ENCODE measurements at places on chromosomes 5 and 9.

DNA sequence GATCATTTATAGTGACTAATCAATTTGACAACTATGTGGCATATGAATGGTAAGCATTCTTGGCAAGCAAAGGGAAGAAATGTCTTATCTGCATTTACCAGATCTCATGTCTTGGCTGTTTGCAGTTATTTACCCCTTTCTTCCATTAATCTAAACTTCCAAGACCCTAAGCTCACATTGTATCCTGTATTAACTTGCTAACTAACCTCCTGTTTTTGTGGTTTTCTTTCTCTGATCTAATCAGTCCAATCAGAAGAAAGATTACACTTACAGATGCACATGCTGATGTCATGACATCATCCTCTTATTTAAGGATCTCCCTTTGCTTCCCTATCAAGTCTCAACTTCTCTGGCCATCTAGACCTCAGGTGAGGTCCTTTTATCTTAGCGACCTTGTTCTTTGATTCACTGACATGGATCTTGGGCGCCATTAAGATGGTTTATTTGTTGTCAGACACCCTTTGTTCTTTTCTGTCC lies 95.5 kb downstream of the F2RL2 start:
- no peak overlapping the region for H3K4me3 ChIP-seq
- H3K27me3 ChIP-seq: no peaks in the 10 kb centered on the region
- no peaks in the 10 kb centered on the region for H3K36me3 ChIP-seq
- no peaks in the 10 kb centered on the region for H3K4me1 ChIP-seq
- DNase-seq: no peak

DNA sequence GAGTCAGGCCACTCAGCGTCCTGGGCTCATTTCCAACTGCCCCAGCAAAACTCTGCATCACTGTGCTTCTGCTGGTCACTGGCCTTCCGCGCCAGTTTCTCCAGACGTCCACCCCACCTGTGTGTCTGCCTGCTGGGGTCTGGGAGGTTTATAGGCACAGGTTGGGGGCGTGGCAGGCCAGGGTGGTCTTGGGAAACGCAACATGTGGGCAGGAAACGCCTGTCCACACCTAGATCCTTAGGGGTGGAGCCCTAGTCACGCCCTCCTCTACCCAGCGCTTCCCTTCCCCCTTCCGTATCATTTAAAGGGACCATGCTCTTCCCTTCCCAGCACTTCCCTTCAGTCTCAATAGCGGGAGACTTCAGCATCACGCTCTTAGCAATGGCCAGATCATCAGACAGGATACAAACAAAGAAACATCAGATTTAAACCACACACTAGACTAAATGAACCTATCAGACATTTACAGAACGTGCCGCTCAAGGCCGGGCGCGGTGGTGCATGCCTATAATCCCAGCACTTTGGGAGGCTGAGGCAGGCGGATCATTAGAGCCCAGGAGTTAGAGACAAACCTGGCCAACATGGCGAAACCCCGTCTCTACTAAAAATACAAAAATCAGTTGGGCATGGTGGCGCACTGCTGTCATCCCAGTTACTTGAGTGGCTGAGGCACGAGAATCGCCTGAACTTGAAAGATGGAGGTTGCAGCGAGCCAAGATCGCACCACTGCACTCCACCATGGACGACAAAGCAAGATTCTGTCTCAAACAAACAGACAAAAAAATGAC lies 11.8 kb upstream of the BTNL9 start:
- no peaks in the 10 kb centered on the region for H3K36me3 ChIP-seq
- H3K4me3 ChIP-seq: no peak overlapping the region
- H3K27ac ChIP-seq: no peak overlapping the region
- no peak for DNase-seq
- no peaks in the 10 kb centered on the region for H3K4me1 ChIP-seq

- no peak for DNase-seq
- no peak overlapping the region for H3K27ac ChIP-seq
- H3K4me3 ChIP-seq: no peak overlapping the region
- H3K27me3 ChIP-seq: no peaks in the 10 kb centered on the region
- no peaks in the 10 kb centered on the region for H3K4me1 ChIP-seq
- H3K36me3 ChIP-seq: no peaks in the 10 kb centered on the region
Measured at GRCh38 chr9:1083325-1083913, 33.3 kb downstream of the DMRT2 start.

DNA sequence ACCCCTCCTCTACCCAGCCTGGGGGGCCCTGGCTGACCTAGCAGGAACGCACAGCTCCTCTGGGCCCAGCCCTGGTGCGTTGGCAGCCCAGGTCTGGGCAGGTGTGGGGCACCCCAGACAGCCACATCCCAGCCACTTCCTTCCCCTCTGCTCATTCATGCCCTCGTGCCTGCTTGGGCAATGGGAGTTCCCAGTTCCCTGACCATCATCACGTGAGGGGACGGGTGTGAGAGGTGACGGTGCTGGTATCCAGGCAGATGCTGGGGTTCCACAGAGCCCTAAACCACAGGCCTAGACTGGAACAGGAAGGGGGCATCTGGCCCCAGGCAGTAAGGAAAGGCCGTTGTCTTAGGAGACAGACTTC lies 8.4 kb downstream of the RALGDS start:
- peaks cover 38% of the 10 kb centered on the region for H3K36me3 ChIP-seq
- no peak overlapping the region for H3K4me3 ChIP-seq
- H3K4me1 ChIP-seq: peaks cover 58% of the 10 kb centered on the region
- no peaks in the 10 kb centered on the region for H3K27me3 ChIP-seq
